ENCODE measurements at places on chromosomes 5 and 9.

- no peak for DNase-seq
Measured at GRCh38 chr5:191949-192690, 825 bp downstream of the LRRC14B start.

DNA sequence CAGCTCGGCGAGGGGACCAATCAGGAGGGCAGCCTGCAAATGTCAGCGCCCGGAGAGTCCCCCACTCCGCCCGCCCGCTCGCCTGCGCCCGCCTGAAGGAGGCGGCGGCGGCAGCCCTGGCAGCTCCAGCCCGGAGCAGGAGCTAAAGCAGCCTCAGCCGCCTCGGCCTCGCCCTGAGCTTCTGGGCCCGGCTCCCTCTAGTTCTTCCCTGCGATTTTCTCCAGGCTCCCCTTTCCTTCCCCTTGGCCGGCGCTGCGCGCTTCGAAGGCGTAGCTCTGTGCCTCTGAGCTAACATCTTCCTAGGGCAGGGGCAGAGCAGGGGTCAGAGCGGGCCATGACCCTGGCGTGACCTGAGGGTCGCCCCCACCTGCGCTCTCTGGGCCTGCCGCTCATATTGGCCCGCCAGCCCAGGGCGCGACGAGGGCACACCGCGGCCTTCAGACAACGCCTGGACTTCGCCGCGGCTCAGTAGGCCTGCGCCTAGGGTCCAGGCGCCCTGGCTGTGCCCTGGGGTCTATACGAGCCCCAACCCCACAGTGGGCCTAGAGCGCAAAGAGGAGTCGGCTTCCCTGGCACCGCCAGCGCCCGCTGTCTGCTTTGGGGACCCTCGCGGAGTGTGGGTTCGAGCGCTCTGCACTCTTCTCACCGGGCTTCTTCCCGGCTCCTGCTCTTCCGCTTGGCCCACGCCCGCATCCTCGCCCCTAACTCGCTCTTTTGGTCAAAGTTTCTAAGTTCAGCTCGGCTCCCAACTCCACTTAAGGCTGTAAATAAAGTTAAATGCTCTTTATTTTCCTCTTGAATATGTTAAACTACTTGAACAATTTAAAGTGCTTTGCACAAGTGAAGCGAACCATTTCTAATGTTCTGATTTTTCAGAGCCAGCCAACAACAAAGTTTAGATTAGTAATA, 504 bp upstream of the OTP start:
- no peak for DNase-seq

DNA sequence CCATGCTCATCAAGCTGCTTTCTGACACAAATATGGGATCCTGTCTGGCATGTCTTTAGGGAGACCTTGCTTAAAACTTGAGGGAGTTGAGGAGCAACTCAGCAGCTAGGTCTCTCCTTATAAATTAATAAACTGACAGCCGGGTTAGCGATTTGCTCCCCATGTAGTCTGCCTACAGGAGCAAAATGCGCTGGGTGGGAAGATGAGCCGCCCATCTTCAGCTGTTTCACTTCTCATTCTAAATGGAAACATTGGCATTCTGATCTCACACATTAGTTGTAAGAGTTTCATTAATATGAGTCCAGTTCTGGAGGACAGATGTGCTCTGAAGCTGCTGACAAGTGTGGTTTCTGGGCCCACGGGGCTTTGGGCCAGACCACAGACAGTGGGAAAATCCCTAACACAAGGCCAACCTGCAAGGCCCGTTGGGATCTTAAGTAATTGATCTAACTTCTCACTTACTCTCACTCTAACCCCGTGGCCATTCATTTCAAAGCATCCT, 197.0 kb downstream of the MCTP1 start:
- DNase-seq: no peak

DNA sequence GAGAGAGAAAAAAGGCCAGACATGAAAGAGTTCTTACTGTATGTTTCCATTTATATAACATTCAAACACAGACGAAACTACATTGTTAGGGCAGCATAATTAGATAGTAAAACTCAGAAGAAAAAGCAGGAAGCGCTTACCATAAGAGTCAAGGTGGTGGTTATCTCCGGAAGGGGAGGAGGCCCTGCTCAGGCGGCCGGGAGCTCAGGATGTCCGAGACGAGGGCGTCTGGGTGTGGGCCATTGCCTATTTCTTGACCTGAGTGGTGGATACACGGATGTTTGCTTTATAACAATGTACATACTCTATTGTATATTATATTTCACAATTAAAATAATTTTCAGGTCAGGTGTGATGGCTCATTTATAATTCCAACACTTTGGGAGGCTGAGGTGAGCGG, 80.9 kb upstream of the COL5A1 start:
- DNase-seq: no peak

GRCh38 chr5:10913841-10914240, 152.8 kb upstream of the DAP start:
- DNase-seq: no peak

GRCh38 chr9:28456861-28457260, 883.6 kb upstream of the C9orf72 start:
- DNase-seq: no peak
